ENCODE measurements at places on chromosomes 11 and 22. TPM values are rescaled to one million over a fixed set of nuclear protein-coding genes. Genes with fewer than 3 reads are reported as not detected.

Gene CABP4
- not detected for total RNA-seq

Gene NXPE1
- not detected for total RNA-seq

Gene PNPLA3
- total RNA-seq = 3.5 TPM

Gene FREY1
- total RNA-seq = 0.89 TPM

Gene LRRC55
- not detected for total RNA-seq

Gene PAMR1
- 512 TPM for total RNA-seq

Gene GAL
- 3.3 TPM for total RNA-seq

Measured in uterine smooth muscle cell (primary cell).